Fibroblast of skin of back (primary cell): ENCODE measurements at places on chromosomes 5 and 9.

DNA sequence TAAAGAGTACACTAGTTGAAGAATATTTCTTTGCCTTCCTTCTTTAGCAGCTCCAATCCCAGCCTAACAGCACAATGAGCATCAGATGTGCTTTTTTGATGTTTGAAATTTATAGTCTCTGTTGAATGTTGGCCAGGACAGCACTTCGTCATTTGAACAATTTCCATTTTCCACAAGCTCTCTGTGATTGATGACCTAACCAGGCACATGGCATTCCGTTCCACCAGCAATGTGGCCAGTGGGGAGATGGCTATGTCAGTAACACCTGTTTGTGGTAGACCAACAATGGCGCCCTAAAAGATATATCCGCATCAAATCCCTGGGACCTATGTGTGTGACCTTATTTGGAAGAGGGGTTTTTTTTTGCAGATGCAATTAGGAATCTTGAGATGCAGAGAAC, 66.8 kb downstream of the PALM2AKAP2 start:
- no peak for DNase-seq

DNA sequence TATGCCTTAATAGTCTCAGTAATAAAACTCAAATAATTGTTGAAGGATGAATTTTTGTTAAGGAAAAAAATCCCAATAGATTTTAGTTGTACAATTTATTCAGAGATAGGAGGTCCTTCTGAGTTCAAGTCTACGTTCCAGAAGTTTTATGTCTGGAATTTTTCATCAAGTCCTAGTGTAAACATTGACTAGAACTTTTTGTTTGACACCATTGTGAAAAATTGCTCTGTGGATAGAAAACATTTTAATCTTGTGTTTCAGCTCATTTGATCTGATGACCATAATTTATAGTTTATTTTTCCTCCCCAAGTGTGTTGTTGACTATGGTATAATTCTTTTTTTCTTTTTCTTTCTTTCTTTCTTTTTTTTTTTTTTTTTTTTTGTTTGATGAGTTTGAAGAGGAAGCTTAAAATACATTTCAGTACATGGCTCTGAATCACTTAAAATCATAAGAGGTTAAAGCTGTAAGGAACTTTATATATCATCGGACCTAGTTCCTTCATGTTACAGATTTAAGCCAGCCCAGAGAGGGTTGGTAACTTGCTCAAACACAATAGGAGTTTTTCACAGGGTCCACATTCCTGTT, 20.7 kb downstream of the ITGA1 start:
- peak; percentile 72 for DNase-seq

GRCh38 chr9:96026655-96027213, 151.2 kb downstream of the ERCC6L2 start:
- DNase-seq, result no peak

DNA sequence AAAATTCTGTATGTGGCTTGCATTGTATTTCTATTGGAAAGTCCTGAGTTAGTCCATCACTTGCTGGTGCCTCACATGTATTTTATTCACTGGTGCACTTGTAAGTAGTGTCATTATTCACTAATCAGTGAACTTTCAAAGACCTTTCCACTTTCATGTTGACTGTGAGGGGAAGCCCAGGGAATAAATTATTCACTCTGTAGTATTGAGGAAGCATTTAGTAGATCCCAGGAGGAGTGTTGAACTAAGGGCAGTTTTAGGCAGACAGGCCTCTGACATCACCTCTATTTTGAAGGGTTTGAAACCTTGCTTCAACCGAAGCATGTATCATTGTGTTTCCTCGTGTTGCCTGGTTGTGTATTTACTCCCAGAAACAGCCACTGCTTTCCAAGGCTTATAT, 705.4 kb upstream of the RIOK2 start:
- no peak for DNase-seq

GRCh38 chr9:84519413-84519812, 150.1 kb upstream of the NTRK2 start:
- no peak for DNase-seq

- no peak for DNase-seq
Measured at GRCh38 chr9:135790850-135791249, 88.9 kb downstream of the KCNT1 start.

- DNase-seq, result peak; percentile 59
Measured at GRCh38 chr9:105333076-105333475, 88.6 kb downstream of the SLC44A1 start.

DNA sequence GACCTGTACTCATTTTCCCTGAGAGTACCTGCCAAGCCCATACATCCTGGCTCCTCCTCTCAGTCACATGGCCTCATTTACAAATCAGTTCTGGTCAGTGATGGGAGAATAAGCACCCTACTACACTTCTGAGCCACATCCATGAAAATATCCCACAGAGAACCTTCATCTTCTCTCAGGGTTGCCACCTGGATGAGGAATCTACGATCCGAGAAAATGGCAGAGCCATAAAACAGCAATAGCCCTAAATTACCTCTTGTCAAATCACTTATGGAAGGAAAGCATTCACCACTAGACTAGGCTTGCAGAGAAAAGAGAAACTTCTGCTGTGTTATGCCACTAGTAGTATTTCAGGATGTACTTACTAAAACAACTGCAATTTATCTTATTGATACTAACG, 324.8 kb downstream of the BNC2 start:
- DNase-seq, result no peak

DNA sequence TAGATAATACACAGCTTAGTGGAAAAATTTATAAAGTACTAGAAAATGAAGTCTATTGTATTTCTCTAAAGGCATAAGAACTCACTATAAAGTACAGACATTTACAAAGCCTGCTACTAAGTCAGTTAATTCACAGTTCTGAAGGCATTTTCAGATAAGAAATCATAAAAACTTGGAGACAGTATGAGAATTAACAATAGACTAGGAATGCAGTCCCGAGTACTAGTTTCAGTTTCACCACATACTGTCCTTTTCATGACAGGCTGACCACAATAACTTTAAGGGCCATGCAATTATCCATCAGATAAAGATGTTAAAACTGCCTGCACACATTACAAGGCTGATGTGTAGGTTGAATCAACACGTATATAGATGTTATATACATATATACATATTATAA, 362.6 kb upstream of the SMC2 start:
- DNase-seq, result peak; percentile 34

GRCh38 chr5:134161513-134162395, 15.0 kb downstream of the SKP1 start:
- no peak for DNase-seq

- DNase-seq, result peak; percentile 73
Measured at GRCh38 chr9:136882109-136882946, 4.0 kb upstream of the TRAF2 start.

DNA sequence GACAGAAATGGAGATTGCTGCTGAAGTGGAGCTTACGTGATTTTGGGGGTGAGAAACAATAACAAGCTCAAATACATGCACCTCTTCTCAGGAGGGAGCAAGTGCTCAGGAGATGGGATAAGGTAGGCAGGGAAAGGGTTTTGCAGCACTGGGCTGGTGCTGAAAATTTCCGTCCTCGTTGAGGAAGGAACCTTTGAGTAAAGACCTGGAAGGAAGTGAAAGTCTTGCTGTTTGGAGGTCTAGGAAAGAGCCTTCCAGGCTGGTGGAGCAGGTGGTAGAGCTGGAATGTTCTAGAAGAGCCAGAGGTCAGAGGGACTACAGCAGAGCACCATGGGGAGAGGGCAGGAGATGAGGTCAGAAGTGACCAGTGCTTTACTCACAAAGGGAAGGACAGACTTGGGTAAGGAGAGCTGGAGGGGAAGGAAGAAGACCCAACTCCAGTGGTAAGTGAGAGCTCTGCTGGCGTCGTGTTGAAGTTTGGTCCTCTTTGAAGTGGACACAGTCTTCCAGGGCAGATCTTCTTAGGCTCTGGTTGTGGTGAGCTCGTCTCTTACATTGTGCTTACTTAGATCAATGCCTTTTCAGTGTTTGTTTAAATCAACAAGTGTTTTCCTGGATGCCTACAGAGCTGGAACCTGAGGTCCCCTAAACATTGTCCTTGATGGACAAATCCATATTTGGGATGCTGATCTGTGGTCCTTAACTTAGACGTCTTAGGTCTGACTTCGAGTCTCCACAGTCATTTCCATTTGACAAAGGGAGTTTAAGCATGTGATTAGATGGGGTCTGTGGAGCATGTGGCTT, 21.0 kb downstream of the ANKRD33B start:
- no peak for DNase-seq

DNA sequence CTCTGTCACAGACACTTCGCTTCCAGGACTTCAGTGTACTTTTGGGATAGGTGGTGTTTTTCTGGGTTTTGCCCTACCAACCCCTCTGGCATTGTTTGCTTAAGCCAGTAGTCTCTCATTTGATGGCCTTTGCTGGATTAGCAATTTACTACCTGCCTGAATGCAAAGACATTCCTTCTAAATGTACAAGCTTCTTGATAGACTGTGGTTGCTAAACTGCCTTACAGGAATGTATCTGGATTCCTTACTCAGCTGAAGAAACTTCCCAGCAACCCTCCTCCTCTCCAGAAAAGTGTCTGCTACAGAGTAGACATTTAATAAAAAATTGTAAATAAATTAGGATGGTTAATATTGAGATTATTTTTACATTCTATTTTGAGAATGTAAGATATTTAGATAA, 1916.7 kb downstream of the EFNA5 start:
- peak; percentile 34 for DNase-seq

DNA sequence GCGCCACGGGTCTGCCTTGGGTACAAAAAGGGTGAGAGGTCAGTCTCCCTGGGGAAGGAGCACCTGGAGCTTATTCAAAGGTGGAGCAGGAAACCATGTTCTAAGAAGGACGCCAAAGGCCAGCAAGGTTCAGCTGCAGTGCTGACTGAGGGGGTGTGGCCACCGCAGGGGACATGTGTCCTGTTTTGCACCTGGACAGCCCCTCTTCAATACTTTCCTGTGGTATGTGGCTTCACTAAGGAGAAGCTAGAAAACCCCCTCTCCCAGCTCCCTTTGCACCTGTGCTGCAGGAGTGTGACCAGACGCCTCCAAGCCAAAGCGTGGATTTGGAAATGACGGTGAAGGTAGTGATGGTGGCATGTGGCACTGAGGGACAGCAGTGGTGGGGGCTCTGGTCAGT, 23.6 kb downstream of the TRIM14 start:
- DNase-seq, result no peak

- DNase-seq, result no peak
Measured at GRCh38 chr5:92852219-92852618, 728.8 kb downstream of the NR2F1-AS1 start.

- DNase-seq, result peak; percentile 44
Measured at GRCh38 chr9:76567086-76567485, 108.1 kb downstream of the GCNT1 start.

GRCh38 chr9:84691634-84692033, 22.1 kb downstream of the NTRK2 start:
- DNase-seq, result no peak

GRCh38 chr9:38164659-38165221, 95.7 kb upstream of the SHB start:
- no peak for DNase-seq

- no peak for DNase-seq
Measured at GRCh38 chr5:107467137-107467932, 203.4 kb downstream of the EFNA5 start.

- DNase-seq, result peak; percentile 74
Measured at GRCh38 chr9:76717613-76718012, 46.6 kb upstream of the PCA3 start.

- DNase-seq, result peak; percentile 90
Measured at GRCh38 chr9:127538849-127539258, 73.2 kb upstream of the STXBP1 start.

DNA sequence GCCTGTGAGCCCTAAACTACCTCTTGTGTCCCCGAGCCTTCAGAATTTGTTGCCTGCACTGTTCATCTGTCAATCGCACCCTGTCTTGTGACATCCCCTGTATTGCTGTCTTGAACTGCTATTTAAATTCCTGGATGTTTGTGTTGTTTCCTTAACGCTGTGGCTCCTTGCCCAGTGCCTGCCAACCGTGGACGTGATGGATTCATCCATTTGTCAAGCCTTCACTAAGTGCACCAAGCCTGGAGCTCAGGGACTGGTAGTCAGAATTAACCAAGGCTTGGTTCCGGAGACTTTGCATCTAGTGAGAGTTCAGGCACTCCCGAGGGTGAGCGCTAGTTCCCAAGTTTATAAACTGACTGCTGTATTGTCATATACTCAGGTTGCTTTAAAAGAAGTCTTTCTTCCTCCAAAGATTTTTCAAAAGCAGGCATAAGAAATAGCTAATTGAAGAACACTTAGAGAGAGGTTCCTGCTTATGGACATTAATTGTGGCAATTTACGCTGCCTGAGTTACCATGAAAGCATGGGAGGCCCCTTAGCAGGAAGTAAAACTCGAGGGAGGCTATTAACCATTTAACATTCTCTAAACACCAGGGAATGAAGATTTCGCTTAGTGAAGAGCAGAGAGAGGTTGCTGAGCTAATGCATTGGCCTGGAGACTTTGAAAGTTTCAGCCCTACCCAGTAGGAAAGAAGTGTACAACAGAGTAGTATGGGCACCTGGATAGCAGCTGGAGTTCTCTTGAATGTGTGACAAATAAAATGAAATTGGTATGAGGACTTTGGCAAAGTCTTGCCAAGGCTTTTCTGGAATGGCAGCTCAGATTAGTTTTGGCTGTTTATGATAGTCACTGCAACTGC, 29.0 kb downstream of the RGS3 start:
- peak; percentile 34 for DNase-seq

DNA sequence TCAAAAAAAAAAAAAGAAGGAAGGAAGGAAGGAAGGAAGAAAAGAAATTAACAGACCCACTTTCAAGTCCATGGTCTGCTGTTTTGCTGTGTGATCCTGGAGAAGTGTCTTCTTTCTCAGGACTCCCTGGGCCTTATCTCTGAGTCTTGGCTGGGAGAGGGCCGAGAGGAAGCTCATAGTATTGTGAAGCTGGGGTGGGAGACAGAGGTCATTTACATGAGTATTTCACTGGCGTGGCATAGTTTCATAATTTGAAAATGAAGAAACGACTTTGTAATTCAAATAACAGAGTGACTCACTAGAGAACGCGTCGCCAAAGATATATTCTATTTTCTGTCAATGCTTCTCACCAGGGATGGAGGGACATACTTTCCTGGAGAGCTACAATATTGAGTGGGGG, 2.4 kb upstream of the C9orf50 start:
- peak; percentile 84 for DNase-seq

DNA sequence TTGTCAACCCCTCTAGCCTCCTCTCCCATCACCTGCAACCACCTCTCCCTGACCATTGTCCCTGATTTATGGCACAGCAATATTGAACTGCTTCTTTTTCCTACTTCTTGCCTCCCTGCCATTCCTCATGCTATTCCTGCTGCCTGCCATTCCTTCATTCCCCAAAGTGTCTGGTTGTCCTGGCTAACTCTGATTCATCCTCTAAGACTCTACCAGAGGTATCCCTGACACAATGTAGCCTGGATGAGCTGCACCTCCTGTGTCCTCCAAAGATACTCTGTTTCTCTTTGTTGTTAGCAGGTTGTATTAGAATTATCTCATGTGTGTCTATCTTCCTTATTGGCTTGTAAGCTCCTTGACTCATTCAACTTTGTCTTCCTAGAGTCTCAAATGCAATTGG, 53.5 kb upstream of the PTPN3 start:
- DNase-seq, result no peak
